ENCODE measurements at places on chromosomes 12 and 14.

GRCh38 chr14:103016071-103016470 lies 41.3 kb downstream of the CDC42BPB start:
- DNase-seq: no peak

GRCh38 chr12:98456576-98457573 lies 58.5 kb upstream of the TMPO start:
- no peak for DNase-seq

DNA sequence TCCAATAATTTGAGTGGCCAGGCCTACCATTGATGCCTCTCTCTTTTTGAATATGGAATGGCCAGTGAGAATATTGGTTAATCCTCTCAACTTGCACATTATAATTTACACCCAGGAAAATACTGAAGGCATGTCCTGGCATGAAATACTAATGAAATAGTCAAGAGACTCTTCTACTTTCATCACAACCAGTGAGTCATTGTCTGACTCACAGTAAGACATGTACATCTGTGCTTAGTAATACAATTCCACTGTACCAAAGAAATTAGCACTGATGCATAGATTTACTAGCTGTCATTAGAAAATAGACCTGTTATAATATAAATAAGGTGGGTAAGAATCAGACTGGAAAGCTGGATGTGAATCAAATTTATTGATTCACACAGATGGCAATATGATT lies 31.6 kb downstream of the KCNC2 start:
- DNase-seq: no peak

DNA sequence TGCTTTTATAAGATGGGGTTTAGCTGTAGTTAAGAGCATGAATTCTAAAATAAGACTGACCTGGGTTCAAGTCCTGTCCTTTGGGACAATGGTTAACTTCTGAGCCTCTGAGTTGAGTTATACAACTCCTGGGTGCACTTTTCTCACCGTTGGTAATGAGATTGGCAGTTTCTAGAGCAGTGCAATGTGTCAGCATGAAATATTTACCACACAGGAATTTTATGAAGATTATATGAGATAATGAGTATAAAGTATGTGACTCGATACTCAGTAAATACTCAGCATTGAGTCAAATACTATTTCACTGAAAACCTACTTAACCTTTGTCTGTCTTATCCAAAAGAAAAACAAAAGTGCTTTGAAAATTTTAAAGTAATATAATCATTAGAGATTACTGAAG lies 214.2 kb downstream of the CPNE8 start:
- no peak for DNase-seq

DNA sequence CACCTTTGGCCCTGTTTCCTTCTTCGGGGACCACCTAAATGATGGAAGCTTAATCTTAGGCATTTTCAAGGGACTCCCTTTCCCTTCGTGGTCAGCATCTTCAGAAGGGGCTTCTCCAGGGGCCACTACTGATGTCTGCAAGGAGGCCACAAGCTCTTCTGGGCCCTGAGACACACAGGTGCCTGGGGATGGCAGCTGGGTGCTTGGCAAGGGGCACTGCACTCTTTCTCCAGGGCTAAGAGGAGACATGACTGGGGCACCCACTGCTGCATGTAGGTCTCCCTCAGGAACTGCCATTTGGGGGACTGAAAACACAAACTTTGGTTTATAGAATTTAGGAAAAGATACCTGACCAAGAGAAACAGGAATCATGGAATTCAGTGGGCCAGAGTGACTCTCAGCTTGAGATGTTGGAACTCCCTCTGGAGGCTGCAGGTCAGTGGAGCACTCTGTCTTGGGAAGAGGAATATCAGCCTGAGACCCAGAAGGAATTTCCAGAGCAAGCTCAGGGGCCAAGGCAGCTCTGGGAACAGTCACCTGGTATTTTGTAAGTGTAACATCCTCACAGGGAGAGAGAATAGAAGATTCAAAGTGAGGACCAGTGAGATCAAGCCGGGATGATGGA lies 16.0 kb downstream of the PLD4 start:
- DNase-seq: no peak

DNA sequence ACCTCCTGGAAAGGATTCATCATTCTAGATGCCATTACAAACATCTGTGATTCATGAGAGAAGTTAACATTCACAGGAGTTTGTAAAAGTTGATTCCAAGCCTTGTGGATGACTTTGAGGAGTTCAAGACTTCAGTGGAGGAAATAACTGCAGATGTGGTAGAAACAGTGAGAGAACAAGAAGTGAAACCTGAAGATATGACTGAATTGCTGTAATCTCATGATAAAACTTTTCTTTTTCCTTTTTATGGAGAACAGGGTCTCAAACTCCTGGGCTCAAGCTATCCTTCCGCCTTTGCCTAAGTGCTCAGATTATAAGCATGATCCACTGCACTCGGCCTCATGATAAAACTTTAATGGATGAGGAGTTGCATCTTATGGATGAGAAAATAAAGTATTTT lies 64.5 kb upstream of the GTF2A1 start:
- DNase-seq: no peak

GRCh38 chr14:72864712-72865365 lies 29.1 kb downstream of the DPF3 start:
- no peak for DNase-seq

DNA sequence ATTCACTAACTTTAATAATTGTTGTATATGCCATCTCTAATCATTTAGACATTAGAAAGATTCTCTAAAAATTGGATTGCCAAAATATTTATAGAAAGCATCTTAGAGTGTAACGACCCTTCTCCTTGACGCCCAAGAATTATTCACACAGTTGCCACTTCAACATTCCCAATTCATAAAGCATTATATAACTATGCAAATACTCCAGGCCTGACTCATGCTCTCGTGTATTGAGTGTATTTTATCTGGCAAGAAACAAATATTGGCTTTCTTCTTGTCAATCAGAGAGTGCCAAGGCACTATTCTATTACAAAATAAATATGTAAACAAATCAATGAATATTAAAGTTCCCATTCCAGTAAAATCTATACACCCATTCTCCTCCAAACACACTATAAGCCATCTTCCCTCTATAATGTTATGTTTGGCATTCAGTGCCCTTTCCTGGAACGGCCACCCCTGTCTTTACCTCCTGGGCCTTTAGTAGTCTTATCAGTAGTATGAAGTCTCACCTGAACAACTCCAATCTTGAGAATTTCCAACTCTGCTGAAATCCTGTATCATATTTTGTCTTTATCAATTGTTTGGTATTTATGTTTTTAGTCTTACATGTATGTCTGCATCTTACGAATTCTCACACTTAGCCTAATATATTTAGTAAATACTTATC lies 182.6 kb downstream of the PIK3C2G start:
- DNase-seq: no peak

DNA sequence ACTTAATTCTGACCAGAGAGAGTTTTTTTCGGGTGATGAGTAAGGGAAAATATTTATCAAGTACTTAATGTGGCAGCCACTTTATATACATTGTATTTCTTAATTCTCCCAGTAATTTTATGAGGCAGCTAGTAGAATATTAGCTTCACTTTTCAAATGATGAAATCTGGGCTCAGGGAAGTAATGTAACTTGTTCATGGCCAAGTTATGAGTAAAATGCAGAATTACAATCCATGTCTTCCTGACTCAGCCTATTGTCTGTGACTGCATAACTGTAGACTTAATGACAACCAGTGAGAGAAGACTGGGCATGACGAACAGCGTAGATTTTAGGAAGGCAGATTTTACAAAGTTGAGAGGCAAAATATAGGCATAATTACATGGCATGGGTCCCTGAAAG lies 106.7 kb upstream of the MIS18BP1 start:
- DNase-seq: no peak

DNA sequence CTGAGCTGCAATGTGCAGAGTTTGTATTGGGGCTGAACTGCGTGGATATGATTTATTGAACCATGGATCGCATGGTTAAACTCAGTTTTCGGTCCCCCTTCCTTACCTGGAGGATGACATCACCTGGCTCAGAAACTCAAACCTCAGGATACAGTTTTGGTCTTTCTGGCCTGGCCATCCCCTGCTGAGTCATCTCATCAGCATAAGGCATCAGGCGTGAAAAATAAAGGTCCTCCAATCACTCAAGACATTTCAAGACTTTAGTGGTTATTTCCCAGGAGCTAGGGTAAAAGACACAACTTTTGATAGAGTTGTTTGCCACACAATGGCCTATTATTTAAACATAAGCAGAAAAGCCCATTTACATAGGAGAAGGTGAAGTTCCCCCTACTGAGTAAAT lies 631.1 kb upstream of the TMEM132C start:
- DNase-seq: no peak

- no peak for DNase-seq
Observed at GRCh38 chr12:119288576-119288975, 46.0 kb upstream of the CCDC60 start.

GRCh38 chr14:102081231-102082080 lies 5.4 kb downstream of the HSP90AA1 start:
- no peak for DNase-seq

DNA sequence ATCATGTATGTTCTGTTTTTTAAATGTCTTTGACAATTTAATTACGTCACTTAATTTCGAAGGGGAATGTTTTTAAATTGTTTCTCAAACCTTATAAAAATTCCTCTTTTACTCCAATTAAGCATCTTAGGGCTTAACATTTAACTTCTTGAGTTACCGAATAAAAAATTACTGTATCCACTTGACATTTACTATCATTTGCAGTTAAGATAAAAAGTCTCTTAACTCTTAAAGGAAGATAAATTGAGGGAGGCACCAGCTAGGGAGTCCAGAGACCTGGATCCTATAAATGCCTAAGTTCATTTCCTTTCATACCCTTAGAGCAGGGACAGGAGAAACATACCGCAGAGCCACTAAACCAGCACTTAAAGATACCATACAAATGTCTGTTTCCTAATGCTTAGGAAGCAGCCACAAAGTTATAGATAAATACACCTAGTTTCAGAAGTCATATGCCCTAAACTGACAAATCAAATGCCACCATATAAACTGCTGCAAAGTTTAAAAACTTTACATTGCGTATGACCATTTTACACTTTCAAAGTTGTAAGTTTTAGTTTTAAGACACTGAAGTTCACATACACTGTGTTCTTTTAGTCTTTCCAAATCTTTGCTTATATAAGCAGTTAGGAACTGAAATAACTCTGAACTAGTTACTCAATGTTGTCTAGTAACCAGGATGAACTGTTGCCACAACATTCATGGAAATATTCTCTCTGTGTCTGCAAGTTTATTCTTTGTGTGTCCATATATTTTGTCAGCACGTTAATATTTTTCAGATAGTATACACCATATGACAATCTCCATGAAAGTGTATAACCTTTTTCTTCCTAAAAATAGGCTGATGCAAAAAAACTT lies 71.2 kb downstream of the GALNT4 start:
- no peak for DNase-seq

GRCh38 chr12:51811203-51812202 lies 37.0 kb downstream of the FIGNL2 start:
- no peak for DNase-seq

- no peak for DNase-seq
Observed at GRCh38 chr14:21311614-21312013, 31.7 kb downstream of the RPGRIP1 start.

- no peak for DNase-seq
Observed at GRCh38 chr12:100229036-100229635, 28.5 kb downstream of the ACTR6 start.

DNA sequence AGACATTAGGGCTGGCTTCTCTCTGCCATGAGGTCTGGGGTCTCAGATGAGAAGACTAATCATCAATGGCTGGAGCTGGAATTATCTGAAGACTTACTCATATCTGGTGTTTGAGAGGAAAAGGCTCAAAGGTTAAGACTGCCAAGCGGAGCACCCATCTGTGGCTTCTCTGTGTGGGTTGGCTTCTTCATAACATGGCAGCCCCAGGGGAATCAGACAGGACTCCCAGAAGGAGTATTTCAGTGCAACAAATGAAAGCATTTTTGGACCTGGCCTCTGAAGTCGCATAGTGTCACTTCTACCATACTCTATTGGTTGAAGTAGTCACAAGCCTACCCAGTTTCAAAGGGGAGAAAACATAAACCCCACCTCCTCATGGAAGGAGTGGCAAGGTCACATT lies 171.8 kb upstream of the KRR1 start:
- no peak for DNase-seq

GRCh38 chr14:75456069-75456996 lies 28.5 kb downstream of the JDP2 start:
- no peak for DNase-seq

GRCh38 chr12:31474751-31475150 lies 116.2 kb downstream of the DENND5B start:
- DNase-seq: no peak

- DNase-seq: no peak
Observed at GRCh38 chr12:89476904-89477595, 47.5 kb downstream of the GALNT4 start.

GRCh38 chr12:80442426-80443222 lies 1.4 kb upstream of the PTPRQ start:
- DNase-seq: no peak

- no peak for DNase-seq
Observed at GRCh38 chr14:59254911-59255545, 66.6 kb downstream of the DAAM1 start.

DNA sequence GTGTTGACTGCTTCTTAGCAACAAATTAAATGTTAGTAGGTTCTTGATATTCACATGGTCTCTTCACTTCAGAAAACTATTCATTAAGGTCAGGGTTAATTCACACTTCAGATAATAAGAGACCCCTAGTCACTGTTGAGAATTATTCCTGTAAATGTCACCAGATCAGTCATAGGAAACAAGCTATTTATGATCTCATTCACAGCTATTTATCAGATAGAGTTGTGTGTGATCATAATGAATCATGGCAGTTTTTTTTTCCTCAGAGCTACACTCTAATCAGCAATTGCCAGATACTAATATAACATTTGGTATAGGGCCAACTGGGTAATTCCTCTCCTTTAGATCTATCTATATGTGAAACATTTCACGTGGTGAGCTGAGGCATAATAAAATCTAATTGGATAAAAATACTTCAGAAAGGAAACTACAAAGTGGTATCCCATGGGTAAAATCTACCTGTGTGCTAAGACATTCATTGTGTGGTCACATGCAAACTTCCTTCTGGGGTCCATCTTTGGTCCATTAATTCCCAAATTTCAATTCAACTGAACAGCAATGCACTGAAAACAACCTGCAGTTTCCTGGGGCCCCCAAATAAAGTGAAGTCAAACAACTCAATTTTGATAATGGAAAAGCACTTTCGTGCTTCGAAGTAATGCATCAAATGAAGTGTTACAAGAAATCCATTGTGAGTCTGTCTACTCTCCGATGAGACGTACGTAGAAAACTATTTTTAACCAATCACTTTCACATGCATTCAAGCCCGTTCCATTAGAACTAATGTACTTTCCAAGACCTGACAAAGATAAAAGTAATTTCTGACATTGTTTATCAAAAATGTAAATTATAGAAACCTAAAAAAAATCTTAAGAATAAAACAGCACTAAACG lies 197.0 kb downstream of the ACSS3 start:
- DNase-seq: no peak

GRCh38 chr12:93938931-93939330 lies 209.4 kb upstream of the PLXNC1 start:
- DNase-seq: no peak

GRCh38 chr12:107492393-107493134 lies 193.0 kb upstream of the PWP1 start:
- DNase-seq: no peak

- DNase-seq: no peak
Observed at GRCh38 chr12:8821591-8821990, 830 bp upstream of the A2ML1 start.

Measured in T1000 (cell line).